Right cardiac atrium (tissue), 5 donors: ENCODE measurements at places on chromosomes 11 and 22. TPM values are rescaled to one million over a fixed set of nuclear protein-coding genes. Genes with fewer than 3 reads are reported as not detected.

DNA sequence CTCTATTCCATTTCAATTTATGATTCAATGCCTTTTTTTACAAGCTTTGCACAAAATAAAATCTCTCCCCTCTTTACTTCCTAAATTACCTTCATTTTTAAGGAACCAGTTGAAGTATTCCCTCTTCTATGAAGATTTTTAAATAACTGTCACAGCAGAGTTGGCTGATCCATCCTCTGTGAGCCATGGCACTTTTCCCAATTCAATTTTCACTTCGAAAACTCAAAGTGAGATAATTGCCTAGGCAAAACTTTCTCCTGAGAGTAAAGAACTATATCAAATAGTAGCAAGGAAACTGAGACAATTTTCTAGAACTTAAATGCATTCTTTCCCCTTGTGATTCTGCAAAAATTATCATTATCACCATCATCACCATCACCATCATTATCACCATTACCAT, 259.9 kb upstream of the ARHGAP20 start:
- DNase-seq: no peak

- no peak for DNase-seq
These were observed 12.8 kb downstream of the SBF1 start for GRCh38 chr22:50461979-50462540.

DNA sequence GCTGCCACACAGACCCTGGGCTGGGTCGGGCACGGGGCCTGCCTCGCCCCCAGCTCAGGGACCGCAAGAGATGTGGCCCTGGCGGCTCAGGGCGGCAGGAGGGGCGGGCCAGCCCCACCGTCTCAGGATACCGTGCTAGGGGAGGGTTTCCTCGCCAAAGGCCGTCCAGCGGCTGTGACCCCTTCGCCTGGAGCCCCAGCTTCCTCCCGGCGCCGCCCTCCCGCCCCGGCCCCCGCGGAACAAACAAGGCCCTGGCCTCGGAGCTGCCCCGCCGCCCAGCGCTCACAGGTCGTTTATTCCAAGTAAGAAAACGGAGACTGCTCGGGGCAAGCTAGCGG, 543 bp upstream of the AP2A2 start:
- DNase-seq: peak; percentile 84

DNA sequence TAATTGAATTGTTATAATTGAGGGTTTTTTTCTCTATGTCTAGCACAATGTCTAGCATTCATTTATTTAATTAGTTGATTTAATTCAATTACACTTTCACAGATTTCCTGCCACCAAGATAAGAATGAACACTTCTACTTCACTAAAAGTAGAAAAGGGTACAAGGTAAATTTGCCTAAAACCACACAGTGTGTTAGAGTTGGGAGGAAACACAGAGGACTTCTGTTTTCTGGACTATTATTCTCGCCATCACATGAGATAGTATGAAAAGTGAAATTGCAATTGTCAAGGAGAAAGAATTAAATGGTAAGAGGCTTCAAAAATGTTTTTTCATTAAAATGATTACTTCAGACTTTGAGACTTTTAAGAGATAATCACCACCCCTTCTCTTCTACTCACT, 109.5 kb downstream of the ETS1 start:
- no peak for DNase-seq

GRCh38 chr11:58629857-58630256, 7.4 kb downstream of the CNTF start:
- DNase-seq: no peak

- peak; percentile 90 for DNase-seq
These were observed 42.2 kb downstream of the TRIOBP start for GRCh38 chr22:37739035-37739434.

DNA sequence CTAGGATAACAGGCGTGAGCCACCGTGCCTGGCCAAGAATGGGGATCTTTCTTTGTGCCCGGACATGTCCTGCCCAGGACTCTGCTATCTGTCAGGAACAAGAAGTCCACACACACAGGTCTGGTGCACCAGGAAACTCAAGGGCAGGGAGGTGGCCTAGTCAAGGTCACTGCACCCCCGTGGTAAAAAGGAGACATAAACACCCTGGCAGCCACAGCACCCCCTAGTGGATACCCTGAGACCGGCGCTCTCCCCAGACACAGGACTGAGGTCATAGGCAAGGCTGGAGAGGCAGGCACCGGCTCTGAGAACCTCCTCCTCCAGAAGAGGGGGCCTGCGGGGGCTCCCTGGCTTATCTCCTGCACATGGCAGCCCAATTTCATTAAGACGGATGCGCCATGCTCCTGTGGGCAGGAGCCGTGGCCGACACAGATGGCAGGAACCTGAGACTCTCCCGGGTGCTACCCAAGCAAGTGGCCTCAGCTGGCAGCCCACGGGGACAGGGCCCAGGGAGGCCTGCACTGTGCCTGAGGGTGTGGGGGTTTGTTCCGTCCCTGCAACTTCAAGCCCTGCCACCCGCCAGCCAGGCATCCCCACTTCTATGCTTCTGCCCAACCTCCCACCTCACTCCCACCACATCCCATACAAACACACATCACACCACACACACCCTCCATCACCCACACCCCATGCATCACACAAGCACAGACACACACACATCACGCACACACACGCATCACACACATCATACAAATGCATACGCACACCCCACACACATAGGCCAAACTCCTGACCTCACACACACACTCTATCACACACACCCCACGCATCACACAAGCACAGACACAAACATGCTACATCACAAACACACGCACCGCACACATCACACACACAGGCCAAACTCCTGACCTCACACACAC, 19.6 kb downstream of the MACROD1 start:
- no peak for DNase-seq

DNA sequence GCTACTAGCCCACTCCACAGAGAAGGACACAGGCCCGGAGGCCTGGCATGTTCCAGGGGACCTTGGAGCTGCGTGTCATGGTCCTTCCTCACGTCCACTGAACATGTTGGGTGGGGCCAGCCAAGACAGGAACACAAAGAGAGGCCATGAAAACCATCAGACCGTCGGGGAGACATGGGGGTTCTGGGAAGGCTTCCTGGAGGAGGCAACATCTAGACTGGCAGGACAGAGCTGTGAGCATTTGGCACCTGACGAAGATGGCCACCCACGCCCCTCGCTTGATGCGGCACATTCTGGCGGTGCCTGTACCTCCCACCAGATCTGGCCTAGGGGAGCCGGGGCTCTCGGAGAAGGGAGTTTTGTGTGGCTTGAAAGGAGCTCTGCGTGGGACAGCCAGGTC, 24.7 kb upstream of the ARHGAP8 start:
- peak; percentile 9 for DNase-seq

Gene OR5B21
- not detected for total RNA-seq
